T follicular helper cell (primary cell): ENCODE measurements at places on chromosomes 11 and 22.

DNA sequence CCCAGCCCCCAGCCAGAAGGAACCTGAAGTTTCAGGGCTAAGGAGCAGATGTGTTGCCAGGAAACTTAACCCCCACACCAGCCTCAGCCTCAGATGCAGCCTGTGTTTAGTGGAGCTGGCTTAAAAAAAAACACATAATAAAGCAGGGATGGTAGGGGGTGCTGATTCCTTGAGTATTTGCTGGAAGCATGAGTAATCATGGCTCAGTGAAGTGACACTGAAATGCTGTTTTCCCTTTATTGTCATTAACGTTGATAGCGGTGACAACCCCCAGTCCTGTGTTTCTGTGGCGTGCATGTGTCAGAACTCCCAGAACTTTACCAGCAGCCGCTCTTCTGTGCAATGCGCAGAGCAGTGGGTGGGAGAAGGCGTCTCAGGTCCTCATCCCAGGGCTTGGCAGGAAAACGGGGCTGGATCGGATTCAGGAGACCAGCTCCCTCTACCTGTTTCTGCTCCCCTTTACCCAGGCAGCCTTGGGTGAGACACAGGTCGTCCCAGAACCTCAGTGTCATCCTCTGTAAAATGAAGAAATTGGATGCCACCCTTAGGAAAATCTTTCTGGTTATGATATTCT, 1282.1 kb downstream of the TBC1D22A start:
- no peak for DNase-seq

- DNase-seq = no peak
These were observed 52.6 kb downstream of the STK33 start for GRCh38 chr11:8541448-8541847.

- DNase-seq = no peak
These were observed 18.2 kb downstream of the ARRB1 start for GRCh38 chr11:75333022-75333806.

- no peak for DNase-seq
These were observed 9.3 kb upstream of the FXYD6 start for GRCh38 chr11:117885777-117886176.

DNA sequence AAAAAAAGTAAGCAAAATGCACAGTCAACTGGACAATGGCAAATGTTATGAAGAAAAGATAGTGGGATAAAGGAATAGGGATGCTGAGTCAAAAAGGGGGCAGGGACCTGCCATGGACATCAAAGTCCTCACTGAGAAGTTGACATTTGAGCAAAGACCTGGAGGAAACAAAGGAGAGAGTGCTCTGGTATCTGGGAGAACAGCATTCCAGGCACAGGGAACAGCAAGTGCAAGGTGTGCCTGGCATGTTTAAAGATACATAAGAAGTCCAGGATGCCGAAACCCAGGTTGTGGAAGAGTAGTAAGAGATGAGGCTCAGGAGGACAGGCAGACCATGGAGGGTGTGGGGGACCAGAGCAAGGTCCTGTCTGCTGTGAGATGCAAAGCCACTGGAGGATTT, 123.3 kb downstream of the RRAS2 start:
- no peak for DNase-seq

DNA sequence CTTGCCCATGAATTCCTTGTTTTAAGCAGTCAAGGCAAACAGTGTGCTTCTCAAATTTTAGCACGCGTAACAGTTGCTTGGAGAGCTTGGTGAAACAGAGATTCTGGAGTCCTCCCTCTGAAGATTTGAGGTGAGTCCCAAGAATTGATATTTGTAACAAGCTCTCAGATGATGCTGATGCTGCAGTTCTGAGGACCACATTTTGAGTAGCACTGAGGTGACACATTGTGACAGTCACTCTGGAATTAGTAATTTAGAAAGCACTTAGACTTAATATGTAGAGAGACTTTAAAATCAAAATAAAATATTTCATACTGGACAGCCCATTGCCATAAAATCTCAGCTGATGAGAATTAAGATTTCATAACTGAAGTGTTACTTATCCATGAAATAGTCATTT, 38.5 kb downstream of the DNAJC24 start:
- no peak for DNase-seq

GRCh38 chr11:111954154-111954553, 17.0 kb downstream of the DIXDC1 start:
- DNase-seq = no peak

DNA sequence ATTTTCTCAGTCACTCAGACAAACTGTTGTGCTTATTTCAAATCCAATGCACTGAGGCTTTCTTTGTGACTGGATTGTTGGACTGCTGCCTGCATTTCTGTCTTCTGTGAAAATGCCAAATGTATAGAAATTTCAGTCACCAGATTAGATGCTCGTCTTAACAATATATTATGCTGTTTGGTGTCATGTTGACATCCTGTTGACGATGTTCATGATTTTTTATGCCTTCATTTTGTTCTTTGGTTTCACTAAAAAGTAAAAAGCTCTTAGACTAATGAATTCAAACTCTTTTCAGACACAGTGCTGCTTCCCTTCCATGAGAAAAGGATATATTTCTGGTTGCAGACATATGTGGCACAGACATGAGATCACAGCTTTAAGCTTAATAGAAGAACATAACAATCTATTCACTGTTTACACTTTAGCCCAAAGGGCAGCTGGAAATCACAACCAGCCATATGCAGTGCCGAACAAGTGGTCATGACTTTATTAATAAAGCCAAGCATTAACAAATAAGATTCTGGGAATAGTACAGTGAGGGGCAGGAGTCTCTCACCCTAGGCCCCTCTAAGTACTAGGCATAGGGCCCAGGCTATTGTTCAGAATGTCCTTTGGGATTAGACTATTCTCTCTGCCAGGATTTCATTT, 9.4 kb upstream of the SOX6 start:
- DNase-seq = no peak

GRCh38 chr11:69840371-69841169, 21.4 kb upstream of the FGF3 start:
- no peak for DNase-seq
